Stimulated activated CD4-positive, alpha-beta T cell treated with anti-CD3 and anti-CD28 coated beads, Interleukin-1b, Interleukin-23, amount 100 ng/mL, for 1 hour (primary cell): ENCODE measurements at places on chromosomes 16 and 17.

- no peak for DNase-seq
These were observed 10.4 kb downstream of the RAI1 start for GRCh38 chr17:17691468-17692263.

DNA sequence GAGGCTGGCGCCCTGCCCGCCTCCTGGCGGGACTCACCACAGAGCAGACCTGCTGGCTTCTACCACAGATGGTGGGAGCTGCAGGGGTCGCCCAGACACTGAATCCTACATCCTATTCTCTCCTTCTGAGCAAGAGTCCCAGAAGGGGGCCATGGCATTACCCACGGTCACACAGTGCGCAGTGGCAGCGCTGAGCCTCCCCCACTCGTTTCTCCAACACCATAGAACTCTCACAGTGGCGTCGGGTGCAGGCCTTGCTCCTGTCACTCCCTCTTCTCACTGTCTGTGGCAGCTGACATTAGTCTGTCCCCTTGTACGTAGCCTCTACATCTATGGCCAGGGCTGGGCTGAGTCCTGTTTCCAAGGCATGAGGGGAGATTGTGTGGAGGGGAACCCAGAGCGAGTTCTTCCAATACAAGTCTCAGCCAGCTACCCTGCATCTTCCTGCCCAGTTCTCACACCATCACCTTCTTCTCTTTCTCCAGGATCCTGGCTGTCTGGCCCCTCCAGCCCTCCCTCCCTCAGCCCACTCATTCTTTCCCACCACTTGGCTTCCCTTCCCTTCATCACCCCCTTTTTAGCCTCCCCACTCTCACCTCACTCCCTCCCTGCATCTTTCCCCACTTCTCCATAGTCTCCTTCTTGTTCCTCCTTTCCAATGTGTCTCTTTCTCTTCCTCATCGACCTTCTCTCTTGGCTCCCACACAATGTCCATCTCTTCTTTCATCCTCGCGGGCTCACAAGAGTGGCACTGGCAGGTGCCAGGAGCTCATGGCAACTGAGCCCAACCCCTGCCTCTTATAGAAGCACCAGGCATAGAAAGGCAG lies 5.9 kb downstream of the UBTF start:
- DNase-seq: no peak

GRCh38 chr16:9124908-9125584 lies 33.6 kb downstream of the HAPSTR1 start:
- no peak for DNase-seq

DNA sequence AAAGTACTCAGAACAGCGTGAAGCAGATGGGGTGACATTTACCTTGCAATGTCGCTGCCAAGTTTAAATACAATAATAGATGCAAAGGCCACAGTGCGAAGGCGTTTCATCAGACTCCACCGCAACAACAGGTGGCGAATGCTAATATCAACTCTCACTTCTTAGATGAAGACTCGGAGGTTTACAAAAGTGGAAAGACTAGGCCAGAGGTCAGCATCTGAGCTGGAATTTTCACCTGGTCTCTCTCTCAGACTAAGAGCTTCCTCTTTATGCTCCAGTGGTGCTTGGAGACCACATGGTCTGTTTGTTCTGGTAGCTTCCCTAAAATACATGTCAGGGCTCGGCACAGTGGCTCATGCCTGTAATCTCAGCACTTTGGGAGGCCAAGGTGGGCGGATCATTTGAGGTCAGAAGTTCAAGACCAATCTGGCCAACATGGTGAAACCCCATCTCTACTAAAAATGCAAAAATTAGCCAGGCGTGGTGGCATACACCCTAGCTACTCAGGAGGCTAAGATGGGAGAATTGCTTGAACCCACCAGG lies 169.1 kb downstream of the XYLT1 start:
- no peak for DNase-seq

- no peak for DNase-seq
These were observed 2.5 kb upstream of the PYCARD start for GRCh38 chr16:31204871-31205666.

DNA sequence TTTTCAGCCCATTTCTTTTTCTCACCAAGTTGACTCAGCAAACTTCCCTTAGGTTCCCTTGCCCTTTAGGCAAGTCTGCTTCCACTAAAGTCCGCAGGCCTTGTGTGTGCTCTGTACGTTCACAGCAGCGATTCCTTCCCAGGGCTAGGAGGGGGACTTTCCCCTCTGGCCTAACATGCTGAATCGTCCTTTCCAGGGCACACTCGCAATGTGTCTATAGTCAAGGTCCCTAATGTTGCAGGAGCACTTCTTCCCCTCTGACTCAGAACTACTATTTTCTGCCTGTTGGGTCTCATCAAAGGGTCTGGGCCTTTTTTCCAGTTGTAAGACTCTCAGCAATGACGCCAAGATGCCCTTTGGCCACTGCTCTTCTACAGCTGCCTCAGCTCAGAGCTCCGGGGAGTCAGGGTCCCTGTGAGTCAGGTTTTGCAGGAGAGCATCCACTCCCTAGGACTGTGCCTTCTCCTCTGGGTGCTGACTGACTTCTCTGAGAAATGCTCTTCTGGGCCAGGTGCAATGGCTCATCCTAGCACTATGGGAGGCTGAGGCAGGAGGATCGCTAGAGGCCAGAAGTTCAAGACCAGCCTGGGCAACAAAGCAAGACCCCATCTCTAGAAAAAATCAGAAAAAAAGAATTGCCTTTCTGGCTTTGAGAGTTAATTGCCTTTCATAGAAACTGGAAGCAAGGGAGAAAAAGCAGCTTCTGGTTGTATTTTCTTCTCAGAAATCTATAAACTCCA lies 64.4 kb upstream of the TBX2 start:
- DNase-seq: no peak

DNA sequence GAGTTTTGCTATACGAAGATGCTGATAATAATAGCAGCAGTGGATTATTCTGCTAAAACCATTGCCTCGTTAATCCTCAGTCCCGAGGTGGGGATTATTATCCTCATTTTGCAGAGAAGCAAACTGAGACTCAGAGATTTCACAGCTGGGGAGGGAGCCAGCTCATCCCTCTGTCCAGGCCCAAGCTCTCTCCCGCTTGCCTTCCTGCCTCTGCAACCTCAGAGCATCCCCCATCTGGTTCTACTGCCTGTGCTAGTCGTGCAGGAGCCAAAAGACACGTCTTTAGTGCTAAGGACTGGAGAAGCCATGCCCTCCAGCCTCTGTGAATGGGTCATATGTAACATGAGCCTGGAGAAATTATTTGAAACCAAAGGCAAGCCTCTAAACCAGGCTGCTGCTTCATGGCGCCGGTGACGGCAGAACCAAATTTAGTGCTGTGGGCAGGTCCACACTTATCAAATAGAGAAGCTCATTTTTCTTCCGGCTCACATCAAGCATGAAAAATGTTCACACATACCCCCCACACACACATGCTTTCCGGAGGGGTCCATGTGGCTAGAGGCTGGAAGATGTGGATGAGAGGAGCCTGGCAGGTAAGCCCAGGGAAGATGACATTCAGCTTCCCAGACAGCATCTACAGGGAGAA lies 13.5 kb downstream of the MAPT start:
- DNase-seq: no peak

DNA sequence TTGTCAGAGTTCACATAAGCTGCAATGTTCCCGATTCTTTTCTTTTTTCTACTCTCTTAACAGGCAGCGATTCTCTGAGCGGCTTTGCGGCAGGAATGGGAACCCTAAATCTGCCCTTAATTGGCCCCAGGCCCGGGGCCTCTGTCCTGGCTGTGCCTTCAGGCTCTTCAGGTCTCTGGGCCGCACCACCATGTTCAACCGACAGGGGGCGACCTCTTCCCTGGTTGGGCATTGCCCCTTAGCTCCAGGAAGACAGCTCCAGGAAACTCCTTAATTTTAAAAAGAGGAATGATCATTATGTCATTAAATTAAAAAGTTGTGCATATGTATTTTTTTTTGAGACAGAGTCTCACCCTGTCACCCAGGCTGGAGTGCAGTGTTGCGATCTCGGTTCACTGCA lies 20.3 kb downstream of the CACNG5 start:
- no peak for DNase-seq

DNA sequence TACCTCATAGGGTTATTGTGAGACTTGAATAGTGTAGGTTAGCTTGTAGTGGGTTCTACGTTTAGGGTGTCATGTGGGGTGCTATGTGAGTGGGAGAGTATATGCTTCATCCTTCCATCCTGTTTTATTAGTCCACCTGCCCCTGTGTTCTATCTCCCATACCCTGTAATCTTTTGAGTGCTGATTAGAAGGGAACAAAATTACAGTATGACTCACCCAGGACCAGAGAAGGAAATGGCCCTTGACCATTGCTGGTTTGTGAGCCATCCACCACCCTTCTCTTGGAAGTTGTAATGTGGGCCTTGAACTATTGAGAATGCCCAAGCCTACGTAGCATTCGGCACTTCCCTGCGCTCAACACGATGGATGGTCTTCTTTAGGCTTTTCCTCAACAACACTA lies 17.1 kb downstream of the SAP30BP start:
- DNase-seq: no peak

DNA sequence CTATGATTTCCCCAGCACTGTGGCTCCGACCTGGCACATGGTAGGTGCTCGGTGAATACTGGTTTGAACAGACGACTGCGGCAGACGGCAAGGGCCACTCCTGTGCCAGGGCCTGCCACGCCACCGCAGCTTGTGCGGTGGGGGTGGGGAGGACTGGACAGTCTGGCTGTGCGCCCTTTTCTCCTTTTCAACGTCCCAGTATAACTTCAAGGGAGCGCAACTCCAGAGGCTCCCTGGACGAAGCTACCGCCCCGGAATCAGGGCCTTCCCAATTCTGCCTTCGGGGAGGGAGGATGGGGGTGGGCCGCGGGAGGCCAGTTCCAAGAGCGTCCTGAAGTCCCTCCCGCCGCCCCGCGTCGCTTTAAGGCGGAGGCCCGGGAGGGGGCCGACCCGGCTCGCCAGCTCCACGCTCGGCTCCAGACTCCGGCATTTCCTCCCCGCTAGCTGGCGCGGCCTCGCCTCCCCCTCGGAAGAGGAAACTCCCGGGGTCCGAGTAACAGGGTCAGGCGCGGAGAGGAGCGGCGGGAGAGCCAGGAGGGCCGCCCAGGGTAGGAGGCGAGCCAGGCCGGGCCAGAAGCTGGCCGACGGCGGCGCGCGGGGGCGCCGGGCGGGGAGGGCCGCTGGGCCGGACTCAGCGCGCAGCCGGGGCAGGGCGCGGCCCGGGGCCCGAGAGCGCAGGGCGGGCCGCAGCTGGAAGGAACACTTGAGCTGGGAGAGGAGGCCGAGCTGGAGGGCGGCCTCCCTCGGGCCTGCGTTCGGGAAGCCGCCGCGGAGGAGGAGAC lies at the start of gene ITPRIPL2:
TSS of gene ITPRIPL2 (plus strand) at position 388 of the 782 bp plus-strand sequence. CDS start 498 bp downstream, outside the sequence.
- DNase-seq: no peak

DNA sequence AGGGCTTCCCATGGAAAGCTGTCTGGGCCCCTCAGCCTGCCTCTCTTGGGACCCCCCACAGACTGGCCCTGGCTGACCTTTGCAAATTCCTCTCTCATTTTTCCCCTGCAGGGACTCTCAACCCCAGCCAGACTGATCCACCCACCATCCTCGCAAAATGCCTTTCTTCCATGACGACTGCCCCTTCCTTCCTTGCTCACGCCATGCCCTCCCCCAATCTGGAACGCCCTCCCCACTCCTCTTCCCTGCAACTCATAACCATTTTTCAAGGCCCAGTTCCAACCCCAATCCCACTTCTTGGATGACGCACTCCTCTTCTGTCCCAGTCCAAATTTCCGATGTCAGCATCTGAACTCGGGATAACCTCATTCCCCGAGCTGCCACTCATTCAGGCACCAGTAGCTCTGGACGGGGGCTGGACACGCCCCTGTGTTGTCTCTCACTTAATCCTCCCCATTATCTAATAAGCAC lies 1.3 kb upstream of the DNAI2 start:
- no peak for DNase-seq

DNA sequence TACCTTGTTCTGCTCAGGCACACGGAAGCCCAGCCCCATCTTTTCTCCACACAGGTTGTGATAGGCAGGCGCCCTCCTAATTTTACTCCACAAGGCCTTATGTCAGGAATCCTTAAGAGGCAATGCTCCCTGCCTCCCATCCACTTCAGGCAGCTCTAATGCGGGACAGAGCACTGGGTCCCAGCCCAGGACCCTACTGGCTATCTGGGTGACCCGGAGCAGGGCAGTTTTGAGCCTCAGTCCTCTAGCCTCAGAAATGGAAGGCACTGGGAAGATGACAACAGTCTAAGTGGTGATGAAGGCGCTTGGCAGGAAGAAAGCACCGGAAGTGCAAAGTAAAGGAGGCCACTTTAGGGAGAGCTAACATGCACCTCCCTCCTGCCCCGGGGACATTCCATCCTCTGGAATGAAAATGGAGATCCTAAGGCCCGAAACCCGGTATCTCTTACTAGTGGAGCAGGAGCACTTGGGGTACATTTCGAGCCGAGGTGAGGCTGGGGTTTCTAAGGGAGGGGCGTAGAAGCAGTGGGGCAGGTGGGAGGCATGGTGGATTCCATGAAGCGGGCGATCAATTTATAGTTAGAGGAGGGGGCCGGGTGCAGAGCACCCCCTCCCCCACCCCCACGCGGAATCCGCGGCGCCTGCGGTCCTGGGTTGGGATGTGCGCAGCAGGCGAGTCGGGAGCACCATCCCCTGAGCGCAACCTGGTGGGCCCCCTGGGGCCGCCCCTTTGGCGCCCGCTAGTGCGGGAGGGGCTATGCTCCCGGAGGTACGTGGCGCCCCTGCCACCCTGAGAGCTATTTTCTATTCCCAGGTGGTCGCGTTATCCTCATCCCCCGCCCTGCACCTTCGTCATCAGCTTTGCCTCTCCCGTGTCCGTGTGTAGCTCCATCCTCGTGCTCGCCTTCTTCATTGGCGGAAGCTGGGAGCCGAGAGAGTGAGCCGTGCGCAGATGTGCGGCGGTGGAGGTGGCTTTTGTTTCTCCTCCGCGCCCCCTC lies 4.9 kb downstream of the MT1F start:
- DNase-seq: no peak

- DNase-seq: no peak
These were observed 50.1 kb downstream of the LMF1 start for GRCh38 chr16:920717-921116.

- no peak for DNase-seq
These were observed 381.6 kb upstream of the ASIC2 start for GRCh38 chr17:33674685-33675084.

- DNase-seq: no peak
These were observed 13.1 kb downstream of the MPO start for GRCh38 chr17:58267347-58268324.

DNA sequence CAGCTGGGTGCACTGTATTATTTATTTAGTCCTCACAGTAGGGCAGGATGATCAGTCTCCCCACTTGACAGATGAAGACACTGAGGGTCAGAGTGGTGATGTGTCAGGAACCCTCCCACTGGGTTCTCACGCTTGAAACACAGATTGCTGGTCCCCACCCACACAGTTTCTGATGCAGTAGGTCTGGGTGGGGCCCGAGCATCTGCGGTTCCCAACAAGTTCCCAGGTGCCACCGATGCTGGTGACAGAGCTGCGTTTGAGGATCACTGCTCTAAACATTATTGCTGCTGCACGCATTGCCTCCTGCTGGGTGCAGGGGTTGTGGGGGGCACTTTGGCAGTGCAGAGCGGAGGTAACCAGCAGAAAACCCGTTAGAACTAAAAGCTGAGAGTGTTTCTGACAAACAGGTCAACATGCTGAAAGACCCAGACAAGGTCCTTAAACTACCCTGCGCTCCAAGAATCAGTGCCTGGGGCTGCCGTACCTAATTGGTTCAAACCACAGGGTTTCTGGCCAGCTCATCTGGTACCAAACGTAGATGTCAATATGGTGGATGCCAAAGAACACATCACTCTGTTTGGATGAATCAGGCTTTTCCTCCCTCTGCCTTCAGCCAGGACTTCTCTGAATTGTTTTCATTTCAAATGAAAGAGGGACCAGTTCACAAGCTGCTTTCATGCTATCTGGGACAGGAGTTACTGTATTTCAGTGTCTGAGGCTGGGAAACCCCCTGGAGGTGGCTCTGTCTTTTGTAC lies 76.0 kb downstream of the ABCC1 start:
- DNase-seq: peak; percentile 10
